Occipital lobe (tissue), 3 donors: ENCODE measurements at places on chromosomes 4 and X.

- no peak for DNase-seq
Observed at GRCh38 chr4:45985038-45985437, 138.8 kb downstream of the GABRG1 start.

- DNase-seq, result no peak
Observed at GRCh38 chr4:142614621-142615323, 231.3 kb downstream of the INPP4B start.

- no peak for DNase-seq
Observed at GRCh38 chr4:92334716-92335350, 31.1 kb downstream of the GRID2 start.

DNA sequence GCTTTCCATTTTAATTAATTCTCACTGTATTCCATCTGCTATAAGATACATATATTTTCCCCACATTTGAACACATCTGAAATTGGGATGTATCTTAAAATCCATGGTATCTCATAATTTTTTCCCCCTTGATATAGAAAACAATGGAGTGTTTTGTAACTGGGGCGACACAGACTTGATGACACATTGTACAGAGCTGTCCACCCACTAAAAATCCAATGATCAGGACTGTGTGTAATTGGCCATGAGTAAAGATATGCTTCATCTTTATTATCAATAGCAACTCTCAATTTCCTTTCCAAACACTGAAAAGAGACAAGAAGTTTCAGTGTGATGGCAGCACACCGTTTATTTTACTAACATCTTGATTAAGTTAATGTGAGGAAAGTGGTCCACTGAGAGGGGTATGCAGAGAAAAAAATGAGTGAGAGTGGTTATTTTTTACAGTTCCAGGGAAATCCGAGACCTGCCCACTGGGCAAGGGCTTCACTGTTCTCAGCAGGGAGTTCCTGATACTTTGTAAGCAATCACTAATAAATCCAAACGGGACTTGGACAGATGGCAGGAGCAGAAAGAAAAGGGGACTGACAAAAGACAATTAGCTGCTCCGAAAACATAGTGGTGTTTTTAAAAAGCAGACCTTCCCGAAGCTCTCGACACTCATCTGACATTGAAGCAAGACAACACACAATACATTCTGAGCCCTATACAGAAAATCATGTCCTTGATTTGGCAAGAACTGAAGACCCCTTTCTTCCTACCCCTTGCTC, 149.4 kb downstream of the TSPAN5 start:
- DNase-seq, result no peak

- DNase-seq, result no peak
Observed at GRCh38 chrX:45907786-45908185, 637.4 kb downstream of the ZNF674 start.

GRCh38 chrX:85052205-85052604, 48.5 kb downstream of the APOOL start:
- DNase-seq, result no peak

DNA sequence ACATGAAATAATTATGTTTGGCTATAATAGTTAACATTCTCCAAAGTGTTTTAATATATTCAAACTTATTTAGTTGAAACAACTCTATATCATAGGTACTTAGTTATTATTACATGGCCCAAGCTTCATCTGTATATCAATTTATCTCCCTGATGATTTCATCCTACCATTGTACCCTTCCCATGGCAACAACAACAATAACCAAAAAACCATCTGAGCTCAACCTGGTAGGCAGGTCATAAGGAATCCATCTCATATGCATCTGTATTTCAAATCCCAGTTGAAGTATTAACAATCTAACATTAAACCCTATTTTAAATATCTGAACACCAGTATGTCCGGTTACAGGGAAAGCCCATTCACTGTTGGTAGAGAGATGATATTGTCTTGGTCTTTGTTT, 33.1 kb upstream of the SLC7A11 start:
- no peak for DNase-seq
